Amniotic stem cell (primary cell): ENCODE measurements at places on chromosomes 1 and 21.

DNA sequence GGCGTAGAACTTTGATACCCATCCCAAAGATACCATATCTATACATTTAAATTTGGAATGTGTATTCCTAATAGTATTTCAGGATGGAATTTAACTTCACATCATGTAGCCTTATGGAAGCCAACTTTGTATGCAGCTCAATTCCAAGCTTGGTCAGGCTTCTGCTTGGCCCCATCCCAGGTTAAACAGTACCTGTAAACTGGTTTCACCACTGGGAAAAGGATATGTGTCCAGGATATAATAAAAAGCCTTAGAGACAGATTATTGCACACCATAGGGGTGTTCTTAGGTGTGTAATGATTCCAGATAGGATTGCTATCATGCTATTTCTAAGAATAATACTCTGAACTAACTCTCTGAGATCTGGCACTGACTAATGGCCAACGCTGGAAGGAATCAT lies 28.1 kb downstream of the ADAM30 start:
- no peak for DNase-seq

- peak; percentile 41 for DNase-seq
These were observed 710 bp downstream of the GLRX2 start for GRCh38 chr1:193104502-193104906.

DNA sequence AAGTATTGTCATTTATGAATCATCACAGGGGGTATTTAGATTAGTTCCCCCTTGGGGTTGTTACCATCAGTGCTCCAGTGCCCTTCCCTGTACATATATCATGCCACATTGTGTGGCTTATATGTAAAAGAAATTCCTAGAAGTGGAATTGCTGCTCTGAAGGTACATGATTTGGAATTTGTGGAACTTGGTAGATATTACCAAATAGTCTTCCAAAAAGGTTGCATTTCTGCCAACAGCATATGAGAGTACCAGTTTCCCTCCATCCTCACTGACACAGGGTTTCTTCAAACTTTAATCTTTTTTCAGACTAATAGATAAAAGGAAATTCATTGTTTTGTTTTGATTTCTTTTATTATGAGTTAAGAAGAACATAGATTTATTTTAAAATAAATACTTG lies 41.3 kb downstream of the AKNAD1 start:
- DNase-seq = no peak

DNA sequence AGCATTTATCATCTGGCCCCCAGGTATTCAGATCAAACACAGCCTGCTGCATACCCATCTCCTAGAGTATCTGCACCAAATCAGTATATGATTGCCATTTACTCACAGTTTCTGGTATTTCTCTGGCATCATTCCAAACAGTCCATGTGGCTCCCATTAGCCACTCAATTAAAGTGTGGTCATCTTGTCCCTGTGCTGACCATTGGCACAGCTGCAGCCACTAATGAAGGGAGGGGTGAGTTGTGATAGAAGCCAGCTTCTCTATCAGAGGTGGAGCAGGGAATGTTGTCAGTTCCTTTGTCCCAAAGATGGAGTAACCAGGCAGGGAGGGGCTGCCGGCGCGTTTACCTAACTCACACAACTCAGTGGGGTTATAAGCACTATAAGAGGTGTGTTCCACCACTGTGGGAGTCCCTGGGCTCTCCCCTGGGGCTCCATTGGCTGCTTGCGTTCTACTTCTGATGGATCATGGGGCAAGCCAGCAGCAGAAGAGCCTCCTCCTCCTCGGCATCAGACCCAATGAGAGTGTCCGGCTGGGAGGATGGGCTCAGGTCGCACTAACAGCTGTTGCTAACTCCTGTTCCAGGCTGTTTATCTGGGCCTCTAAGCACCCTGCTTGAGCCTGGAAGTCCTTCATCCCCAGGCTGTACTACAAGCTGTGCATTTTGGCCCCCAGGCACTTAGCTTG lies 108.6 kb downstream of the GDAP2 start:
- DNase-seq = no peak

DNA sequence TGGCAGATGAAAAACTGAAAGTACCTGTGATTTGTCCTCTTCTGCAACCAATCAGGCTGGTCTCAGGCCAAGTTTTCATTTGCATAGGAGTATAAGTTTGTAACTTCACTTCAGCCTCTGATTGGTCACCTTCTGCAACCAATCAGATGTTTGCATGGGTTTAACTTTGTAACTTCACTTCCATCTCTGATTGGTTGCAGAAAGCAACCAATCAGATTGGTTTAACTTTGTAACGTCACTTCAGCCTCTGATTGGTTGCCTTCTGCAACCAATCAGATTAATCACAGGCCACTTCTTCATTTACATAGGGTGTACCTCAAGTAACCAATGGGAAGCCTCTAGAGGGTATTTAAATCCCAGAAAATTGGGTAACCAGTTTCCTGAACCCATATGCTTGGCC lies 18.9 kb upstream of the TUT4 start:
- DNase-seq = no peak

DNA sequence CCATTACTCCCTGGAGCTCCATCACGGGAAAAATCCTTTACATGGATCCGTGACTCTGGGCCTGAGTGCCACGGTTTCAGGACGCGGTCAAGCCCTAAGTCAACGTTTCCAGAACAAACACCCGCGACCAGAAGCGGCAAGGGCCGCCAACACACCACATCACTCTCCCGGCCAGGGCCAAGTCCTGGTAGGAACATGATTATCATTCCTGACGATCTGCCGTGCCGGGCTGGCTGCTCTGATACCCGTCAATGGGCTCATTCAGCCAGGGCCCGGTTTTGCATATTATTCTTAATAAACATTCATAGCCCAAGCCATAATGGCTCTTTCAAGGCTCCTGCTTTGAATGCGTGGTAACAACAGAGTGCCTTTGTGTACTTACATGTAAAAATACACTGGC lies 44.6 kb upstream of the SIM2 start:
- no peak for DNase-seq
